ENCODE measurements at places on chromosomes 3 and 15.

DNA sequence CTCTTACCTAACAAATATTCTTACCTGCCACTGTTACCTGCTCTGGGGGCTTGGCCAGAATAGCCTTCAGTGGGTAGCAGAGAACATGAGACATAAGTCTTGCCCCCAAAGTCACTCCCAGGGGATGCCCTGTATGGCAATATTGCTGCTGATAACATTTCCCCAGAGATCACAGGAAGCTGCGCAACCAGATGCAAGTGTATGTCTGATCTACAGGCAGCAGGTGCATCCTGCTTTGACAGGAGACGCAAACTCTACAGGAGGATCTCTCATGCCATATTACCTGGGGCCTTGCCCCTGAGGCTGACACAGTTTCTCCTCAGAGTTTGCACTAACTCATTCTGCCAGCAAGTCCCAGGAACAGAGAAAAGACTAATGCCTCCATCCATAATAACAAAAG is 174.4 kb upstream of the LPP start:
- DNase-seq, result no peak

- no peak for DNase-seq
These were observed 779.5 kb downstream of the ROBO1 start for GRCh38 chr3:78988324-78988723.

DNA sequence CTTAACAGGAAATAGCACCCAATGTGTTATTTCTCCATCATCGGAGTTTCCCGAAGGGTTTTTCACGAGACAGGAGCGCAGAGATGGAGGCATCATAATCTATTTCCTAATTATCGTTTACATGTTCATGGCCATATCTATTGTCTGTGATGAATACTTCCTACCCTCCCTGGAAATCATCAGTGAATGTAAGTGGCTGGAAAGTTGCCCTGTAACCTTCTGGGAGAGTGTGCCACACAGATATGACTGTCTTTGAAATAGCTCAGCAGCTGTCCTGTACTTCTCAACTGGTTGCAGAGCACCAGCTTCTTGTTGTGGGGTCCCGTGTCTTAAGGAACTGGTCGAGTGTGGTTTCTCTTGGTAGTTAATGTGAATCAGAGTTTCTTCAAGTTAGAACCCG is 1.1 kb downstream of the SLC24A5 start:
- DNase-seq, result no peak

DNA sequence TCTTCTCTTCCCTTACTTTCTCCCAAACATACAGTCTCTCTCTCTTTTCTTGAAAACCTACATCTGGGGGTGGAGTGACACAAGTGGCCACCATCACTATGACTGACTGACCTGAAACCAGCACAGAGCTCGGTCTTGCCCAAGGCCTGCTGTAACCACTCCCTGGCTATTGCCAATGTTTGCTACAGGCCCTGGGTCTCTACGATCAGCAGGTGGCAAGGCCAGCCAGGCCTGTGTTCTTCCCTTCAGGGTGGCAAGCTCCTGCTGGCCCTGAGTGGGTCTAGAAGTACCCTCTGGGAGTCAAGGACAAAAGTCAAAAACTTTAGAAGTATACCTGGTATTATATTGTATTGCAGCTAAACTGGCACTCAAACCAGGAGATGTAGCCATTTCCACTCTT is 140.9 kb upstream of the TGFBR2 start:
- no peak for DNase-seq
